ENCODE measurements at places on chromosomes 13 and 19.

DNA sequence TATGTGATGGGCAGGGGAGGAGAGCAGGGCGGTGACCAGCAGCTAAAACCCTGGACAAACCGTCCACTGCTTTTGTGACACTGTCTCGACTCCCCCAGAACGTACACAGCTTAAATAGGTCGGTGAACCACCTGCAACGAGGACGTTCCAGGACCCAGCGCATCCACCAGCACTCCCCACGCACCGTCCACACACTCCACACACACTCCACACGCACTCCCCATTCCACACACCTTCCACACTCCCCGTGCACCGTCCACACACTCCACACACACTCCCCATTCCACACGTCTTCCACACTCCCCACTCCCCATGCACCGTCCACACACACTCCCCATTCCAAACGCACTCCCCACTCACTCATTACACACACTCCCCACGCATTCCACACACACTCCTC is 38.3 kb upstream of the C13orf46 start:
- DNase-seq: no peak

DNA sequence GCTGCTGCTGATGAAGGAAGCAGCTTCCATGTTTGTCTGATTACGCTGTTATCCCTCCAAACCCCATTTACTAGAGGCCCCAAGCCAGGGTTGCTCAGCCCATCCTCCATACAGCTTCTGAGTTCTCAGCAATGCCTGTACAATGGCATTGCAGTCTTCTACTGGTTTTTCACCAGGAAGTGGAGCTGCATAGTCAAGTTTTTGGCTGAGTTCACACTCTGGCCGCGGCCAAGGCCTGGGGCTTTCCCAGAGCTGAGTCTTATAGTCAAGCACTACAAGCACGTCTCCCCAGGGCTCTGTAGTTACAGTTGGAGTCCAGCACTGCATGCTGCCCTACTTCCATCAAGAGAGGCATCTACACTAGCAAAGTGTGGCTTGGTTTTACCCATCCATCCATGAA is 182.5 kb downstream of the POU4F1 start:
- no peak for DNase-seq

GRCh38 chr13:100176801-100177400 is 88.0 kb downstream of the PCCA start:
- DNase-seq: no peak

GRCh38 chr19:2227415-2228156 is 8.5 kb downstream of the PLEKHJ1 start:
- DNase-seq: no peak

DNA sequence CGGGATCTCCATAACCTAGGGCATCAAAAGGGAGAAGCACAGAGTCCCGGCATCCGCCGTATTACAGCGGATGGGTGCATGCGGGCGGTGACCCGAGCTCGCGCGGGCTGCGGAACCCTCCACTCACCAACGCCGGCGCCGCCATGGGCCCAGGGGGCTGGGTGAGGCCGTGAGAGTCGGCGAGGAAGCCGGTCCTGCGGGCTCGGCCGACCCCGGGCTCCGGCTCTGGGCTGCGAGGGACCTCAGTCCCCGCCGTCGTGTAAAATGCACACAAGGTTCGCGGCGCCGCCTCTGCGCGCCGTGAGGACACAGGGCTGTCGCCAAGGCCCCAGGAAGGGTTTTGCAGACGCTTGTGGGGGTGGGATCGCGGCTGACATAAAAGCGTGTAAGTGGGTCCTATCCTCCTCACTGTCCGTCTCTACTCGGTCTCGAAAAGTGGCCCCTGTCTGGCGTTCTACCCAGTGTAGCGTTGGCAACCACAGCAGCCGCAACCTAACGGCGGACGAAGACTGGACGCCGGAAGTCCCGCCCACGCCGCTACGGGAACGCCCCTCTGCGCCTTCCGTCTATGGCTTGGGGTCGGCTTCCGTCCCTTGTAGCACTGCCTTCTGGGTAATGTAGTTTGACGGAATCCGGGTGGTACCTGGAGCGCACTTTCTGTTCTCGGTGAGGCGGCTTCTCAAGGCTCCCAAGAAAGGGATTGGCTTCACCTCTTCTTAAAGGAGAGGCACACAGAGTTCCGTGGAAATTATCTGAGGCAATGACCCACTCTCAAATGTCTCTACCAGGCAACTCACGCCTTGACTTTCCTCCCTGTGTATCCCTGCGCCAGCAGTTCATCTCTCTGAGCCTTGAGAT is at the start of gene ZNF599:
Gene ZNF599, minus strand, starts transcription at position 519 of the 858 bp plus-strand sequence. Its CDS starts 374 bp downstream, at position 145.
- DNase-seq: peak; percentile 92

GRCh38 chr13:25391932-25392331 is 20.2 kb downstream of the ATP8A2 start:
- no peak for DNase-seq

- peak; percentile 64 for DNase-seq
Observed at GRCh38 chr19:40687525-40688016, 2.9 kb downstream of the NUMBL start.

DNA sequence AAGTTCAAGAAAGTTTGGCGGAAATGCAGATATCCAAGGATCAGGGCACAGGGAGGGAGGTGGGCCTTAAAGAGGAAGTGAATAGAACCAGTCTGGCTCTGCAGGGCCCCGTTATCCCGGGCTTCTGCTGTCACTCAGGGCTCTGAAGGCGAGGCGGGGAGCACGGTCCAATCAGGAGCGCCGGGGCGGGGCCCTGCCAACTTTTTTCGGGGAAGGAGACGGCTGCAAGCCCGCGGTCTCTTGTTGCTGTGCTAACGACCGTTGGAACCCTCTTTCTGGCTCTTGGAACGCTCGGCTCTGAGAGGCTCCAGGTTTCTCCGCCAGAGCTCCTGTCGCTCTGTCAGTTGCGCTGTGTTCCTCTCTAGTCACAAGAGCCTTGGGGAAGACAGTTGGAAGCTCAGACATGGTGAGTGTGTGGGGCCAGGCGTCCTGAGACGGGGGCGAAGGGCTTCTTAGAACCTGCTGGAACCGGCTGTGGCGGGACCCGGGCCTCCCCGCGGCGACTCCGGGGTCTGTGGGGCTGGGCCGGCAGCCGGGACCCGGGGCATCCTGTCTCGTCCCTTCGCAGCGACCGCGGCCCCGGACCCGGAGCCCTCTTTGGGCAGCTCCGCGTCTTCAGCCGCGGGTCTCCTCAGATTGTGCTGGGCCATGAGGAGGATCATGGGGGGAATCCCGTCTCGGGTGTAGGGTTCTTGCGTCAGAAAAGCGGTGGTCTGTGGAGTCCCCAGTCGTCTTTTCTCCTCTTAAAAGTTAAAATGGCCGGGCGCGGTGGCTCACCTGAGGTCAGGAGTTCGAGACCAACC is 27.7 kb downstream of the ZNF844 start:
- DNase-seq: peak; percentile 48

All from CD4-positive, alpha-beta T cell treated with Interleukin-17A for 1 hour (primary cell).